NCI-H748 treated with DMSO at 0.1 percent for 48 hours (cell line): ENCODE measurements at places on chromosomes 6 and 20.
A peak's percentile ranks its signal among the peaks of the same experiment; 100 is the strongest.

DNA sequence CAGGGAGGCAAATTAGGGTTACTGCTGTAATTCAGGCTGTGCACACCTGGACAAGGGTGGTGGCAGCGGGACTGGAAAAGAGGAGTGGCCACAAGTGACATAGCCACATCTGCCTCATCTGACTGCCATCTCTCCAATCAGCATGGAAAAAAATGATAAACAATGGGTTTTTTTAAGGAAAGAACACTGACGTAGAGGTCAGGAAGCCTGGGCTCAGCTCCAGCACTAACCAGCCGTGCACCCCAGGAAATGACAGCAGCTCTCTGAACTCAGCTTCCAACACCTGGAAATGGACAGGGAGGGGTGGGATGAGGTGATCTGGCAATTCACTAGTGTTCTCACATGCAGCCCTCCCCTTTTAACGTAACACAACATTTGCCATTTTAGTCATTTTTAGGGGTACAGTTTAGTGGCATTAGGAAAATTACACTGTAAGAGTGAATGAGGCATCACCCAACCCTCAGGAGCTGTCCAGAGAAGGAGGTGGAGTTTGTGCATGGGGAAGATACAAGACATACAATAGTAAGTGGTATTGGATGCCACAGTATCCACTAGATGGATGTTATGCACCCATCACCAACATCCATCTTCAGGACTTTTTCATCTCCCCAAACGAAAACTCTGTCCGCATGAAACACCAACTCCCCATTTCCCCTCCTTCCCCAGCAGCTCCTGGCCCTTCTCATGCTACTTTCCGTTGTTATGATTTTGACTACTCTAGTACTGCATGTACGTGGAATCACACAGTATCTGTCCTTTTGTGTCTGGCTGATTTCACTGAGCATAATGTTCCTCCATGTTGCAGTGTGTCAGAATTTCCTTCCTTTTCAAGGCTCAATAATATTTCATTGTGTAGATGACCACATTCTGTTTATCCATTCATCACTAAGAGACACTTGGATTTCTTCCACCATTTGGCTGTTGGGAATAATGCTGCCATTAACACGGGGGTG is 215.5 kb upstream of the ECI2 start:
- DNase-seq: no peak

DNA sequence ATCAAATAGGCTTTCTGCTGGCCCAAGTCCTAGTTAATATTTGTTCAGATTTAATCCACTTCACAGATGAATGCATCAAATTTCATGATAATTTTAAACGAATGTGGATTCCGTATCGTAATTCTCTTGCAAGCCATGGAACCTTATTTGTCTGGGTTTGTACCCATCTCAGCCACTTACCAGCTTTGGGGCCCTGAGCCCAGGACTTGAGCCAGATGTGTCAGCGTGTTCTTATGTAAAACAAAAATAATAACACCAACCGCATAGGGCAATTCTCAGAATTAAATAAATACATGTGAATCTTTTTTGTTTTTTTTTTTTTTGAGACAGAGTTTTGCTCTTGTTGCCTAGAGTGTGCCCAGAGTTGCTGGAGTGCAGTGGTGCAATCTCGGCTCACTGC is 282.5 kb upstream of the PLCB4 start:
- DNase-seq: no peak

- no peak for DNase-seq
Measured at GRCh38 chr6:133456944-133457343, 215.8 kb downstream of the EYA4 start.

- DNase-seq: no peak
Measured at GRCh38 chr20:53129563-53129962, 157.4 kb downstream of the TSHZ2 start.

DNA sequence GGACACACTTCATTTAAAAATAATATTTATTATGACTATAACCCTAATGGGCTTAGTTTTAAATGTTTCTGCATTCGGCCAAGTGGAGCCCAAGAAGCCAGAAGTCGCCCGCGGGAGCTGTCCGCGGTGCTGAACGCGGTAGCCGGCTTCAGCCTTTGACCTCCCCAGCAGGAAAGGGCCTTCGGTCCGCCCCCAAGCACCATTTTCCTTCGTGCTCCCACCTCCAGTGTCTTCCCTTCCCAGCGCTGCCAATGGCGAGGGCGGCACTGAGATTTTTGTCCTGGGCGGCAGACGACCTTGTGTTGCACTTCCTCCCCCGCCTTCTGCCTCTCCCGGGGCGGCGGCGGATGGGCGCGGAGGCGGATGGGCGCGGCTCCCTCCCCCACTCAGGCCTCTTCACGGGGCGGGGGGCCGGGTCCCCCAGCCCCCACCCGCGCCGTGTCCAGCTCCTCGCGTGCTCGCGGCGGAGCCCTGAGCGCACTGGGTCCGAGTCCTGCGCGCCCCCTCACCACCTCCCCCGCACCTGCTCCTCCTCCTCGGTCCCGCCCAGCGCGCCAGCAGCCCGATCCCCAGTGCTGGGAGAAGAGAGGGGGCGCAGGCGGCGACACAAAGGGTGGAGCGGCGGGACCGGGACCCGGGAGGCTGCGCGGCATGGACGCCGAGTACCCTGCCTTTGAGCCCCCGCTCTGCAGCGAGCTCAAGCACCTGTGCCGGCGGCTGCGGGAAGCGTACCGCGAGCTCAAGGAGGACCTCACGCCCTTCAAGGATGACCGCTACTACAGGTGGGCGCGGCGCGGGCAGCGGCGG is 23.6 kb upstream of the TMEM181 start:
- DNase-seq: peak; percentile 41

DNA sequence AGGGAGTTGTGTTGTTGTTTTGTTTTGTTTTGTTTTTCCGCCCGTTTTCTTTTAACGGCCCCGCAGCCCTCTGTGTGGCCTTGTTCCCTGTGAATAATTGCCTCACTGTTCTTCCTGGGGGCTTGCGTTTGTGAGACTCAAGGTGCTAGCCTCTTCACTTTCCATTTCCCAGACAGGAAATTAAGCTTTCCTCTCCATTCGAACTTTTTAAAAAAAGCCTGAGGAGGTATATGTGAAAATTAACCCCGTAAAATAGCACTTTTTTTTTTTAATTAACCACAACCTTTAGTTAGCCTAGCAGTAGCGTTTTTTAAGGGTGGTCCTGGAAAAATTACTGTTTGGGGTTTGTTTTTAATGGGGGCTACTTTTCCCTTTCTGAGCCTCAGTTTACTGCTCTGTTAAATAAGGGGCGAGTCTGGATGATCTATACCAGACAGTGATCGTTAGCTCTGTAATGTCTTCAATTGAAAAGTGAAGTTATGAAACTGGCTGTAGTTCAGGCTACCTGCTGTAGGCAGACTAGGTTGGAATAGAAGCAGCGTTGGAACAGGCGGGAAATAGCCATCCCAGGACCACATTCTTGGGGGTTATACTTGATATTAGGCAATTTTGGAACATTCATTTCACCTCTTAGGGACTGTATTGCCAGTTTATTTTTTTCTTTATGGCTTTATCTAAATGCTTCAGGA is 1.7 kb downstream of the STX16 start:
- no peak for DNase-seq

DNA sequence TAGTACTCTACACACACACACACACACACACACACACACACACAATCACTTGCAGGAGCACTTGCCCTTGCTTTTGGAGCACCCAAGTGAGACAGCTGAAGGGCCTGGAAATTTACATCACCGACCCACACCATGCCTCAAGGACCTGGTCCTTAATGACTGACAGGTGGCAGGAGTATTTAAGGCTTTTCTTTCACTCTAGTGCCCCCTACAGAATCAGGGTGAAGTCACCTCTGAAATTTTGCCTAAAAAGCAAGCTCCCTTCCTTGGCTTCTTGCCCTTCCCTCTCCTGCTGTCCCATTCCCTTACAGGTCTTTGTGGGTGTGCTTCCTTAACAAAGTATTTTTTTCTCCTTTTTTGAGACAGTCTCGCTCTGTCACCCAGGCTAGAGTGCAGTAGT is 353.5 kb upstream of the IRAK1BP1 start:
- DNase-seq: no peak

GRCh38 chr6:155041741-155042279 is 46.7 kb downstream of the TIAM2 start:
- DNase-seq: no peak

DNA sequence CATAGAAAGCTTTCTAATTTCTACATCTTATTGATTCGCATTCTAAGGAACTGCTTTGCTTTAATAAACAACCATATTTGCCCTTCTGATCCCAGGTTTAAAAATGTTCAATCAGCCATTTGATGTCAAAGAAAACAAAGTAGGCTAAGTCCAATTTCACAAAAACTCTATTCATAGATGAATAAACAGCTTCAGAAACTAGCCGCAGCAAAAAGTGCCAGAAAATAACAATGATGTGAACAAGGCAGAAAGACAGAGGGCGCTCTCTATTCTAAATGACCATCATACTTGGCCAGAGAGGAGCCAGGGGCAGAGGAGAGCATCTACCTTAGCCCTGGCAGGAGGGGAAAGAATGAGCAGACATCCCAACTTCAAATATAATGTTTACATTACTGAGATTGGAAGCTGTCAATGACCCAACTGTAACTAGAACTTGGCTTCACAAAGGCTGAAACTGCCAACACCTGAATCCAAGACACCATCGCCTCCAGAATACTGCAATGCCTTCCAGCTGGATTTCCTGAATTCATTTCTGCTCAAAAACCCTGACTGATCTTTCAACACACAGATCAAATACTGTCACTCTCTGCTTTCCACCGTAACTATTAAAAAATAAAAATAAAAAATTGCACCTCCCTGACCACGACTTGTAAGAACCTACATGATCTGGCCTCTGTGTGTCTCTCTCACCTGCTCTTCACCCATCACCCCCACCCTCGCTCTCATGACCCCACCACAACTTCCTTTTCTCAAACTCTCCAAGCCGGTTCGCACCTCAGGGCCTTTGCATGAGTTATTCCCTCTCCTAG is 9.5 kb downstream of the CNKSR3 start:
- peak; percentile 47 for DNase-seq

GRCh38 chr6:108132863-108133262 is 33.0 kb upstream of the NR2E1 start:
- DNase-seq: no peak

DNA sequence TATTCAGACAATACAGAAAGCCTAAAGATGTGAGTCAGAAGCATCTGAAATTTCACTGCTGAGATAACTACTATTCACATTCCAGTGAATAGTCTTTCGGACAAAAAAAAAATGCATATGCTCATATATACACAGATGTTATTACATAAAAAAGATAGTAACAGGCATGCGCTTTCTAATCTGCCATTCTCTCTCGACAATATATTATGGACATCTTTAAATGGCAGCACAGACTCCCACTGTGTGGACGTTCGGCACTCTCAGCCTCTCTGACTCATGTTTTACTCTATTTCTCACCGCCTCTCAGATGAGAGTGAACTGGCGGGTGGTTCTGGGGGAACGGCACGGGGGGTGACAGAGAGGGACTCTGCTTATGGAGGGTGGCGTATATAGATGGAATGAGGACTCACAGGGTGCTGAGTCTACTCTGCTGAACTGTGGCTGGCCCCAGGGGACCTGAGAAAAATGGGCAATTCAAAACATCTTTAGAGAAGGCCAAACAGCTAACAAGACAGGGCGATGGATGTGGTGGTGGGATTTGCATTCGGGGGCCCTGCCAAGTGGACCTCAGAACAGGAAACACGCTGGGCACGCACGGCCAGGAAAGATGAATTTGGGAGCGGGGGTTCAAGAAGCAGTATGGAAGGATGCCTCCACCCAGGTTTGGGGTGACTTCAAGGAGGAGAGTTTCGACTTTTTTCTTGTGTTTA is 68.9 kb downstream of the MDGA1 start:
- no peak for DNase-seq

DNA sequence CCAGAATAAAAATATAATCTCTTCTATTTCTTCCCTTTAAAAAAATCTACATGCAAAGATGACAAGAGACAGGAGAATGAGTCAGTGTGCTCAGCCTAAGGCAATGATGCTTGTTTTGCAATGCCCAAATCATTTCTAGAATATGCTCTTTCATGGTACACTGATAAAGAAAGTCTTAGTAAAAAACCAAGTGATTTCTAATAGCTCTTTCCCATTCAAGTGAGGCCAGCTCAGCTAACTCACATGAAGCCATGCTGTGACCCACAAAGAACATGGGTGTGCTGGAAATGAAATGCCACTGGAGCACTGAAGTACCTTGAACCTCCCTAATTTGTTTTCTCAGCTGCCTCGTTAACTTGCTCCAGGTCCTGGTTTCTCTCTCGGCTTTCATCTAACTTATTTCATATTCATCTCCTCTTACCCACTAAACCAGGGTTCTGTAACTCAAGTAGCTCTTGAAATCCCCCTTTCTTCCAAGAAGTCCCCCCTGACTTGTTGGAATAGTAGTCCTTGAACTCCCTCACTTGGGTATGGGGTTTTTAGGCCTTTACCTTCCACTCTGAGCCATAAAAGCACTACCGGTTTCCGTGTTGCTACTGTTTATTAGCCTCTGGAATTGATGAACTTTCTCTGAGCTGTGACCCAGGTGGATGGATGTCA is 92.7 kb downstream of the IRF4 start:
- no peak for DNase-seq

GRCh38 chr6:157314705-157315321 is 8.5 kb downstream of the TMEM242 start:
- no peak for DNase-seq

- no peak for DNase-seq
Measured at GRCh38 chr6:14243597-14243996, 126.0 kb downstream of the CD83 start.

GRCh38 chr20:3819411-3820047 is 818 bp upstream of the AP5S1 start:
- DNase-seq: no peak

DNA sequence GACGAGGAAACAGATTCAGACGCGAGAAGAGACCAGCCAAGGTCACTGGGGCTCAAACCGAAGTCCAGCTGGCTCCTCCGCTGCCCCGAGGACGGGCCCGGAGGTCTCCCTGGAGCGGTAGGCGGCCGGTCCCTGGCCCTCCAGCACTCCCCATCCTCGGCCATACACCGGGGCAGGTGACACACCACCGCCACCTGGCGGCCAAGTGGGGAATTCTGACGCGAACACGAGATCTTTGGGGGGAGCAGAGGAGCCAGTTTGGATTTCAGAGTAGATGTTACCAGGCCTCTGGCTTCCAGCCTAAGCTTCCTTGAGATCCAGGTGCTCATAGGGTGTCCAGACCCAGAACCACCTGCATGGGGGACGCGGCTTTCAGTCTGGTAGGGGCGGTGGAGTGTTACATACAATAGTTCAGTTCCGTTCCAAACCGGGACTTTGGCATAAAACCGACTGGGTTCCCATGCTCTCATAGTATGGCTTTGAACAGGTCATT is 16.1 kb downstream of the BPIFB1 start:
- peak; percentile 11 for DNase-seq

- DNase-seq: no peak
Measured at GRCh38 chr6:71289802-71290175, 1.2 kb downstream of the OGFRL1 start.

DNA sequence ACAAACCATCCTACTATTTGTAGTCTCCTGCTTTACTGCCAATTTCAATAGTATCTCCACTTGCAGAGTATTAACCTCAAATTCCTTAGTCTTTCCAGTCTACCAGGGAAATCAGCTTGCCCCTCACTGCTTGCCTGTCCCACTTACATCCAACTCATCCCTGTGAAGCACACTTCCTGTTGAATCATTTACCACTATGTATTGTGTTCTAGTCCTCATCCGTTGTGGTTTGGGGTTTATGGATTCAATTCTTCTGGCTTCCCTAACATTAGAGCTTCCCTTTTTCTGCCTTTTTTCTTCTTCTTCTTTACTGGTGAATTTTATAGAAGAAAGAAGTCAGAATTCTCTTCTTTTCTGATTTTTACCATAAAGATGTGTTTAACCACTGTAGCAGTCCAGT is 5.1 kb upstream of the TXLNB start:
- no peak for DNase-seq
